CD4-positive, alpha-beta T cell treated with Interleukin-4 for 4 hours (primary cell): ENCODE measurements at places on chromosomes 12 and 14.

DNA sequence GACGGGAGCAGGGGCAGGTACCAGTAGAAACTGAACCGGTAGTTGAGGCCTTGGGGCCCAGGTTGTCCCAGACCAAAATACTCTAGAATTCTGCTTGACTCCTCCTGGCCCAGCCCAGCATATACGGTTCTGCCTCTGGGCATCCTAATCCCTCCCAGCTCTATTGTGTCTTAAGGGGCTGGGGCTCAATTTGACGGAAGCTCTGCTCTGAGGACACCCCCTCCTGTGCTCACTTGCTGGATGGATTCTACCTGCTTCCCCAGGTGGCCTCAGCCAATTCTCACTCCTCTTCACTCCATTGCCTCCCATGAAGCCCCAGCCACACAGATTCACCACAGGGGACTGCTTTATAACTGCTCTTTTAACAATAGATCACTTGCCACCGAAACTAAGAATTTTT lies 219.5 kb upstream of the FKBP4 start:
- no peak for DNase-seq

DNA sequence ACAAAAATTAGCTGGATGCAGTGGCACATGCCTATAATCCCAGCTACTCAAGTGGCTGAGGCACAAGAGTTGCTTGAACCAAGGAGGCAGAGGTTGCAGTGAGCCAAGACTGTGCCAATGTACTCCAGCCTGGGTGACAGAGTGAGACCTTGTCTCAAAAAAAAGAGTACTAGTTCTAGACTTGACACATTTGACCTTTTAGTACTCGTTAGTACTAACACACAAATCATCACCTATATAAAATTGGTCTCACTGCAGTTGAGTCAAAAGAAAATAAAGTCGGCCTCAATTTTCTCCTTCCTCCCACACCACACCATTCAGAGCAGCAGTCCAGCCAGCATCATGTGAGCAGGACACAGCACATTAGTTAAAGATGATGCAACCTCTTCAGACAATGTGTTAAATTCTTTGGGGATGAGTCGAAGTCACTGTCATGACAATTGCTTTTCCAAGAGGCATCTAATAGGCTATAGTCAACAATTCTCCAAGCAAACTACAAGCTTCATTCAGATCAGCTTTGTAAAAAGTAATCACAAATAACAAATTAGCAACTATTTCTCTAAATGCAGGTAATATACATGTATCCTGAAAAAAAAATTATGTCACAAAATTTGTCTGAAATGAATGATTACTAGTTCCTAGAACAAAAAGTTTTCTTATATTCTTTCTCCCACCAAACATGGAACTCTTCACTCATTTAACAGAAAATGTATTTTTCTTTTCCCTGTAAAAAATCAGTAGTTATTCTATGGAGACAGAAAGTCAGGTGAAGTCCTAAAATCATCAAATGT lies 55.6 kb downstream of the CLIP1 start:
- no peak for DNase-seq

DNA sequence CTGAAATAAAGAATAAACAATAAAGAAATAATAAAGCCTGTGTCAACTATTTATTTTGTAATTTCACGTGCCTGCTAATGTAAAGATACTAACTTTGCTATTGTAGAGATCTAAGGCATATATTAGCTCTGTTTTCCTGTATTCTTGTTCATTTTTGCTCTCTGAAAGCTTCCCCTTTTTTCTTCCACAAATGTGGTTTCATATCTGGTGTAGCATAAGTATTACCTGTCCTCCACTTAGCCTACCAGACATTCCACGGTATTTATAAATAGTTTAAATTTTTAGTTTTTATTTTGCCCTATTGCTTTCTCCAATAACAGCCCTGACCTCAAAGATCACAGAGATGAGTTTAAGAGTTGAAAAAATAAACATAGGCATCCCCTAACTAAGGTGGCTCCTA lies 92.6 kb upstream of the ATP2B1 start:
- DNase-seq = no peak

- no peak for DNase-seq
Observed at GRCh38 chr12:50401500-50402081, 906 bp downstream of the LARP4 start.

GRCh38 chr14:59091404-59091803 lies 97.1 kb upstream of the DAAM1 start:
- DNase-seq = no peak

DNA sequence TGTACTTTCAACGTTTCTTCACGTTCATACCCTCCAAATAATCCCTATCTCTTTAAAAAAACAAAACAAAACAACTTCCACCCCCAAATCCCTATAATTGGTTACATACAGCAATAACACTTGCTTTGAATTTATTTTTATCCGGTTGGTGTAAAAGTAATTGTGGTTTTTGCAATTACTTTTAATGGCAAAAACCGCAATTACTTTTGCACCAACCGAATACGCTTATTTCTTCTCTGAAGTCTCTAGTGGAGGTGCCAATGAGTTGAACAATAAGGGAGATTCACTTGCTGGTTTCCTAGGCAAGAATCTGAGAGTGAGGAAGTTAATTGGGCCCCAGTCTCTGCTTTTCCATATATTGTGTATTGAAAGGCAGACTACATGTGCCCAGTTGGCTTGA lies 133.3 kb downstream of the DACT1 start:
- DNase-seq = no peak

DNA sequence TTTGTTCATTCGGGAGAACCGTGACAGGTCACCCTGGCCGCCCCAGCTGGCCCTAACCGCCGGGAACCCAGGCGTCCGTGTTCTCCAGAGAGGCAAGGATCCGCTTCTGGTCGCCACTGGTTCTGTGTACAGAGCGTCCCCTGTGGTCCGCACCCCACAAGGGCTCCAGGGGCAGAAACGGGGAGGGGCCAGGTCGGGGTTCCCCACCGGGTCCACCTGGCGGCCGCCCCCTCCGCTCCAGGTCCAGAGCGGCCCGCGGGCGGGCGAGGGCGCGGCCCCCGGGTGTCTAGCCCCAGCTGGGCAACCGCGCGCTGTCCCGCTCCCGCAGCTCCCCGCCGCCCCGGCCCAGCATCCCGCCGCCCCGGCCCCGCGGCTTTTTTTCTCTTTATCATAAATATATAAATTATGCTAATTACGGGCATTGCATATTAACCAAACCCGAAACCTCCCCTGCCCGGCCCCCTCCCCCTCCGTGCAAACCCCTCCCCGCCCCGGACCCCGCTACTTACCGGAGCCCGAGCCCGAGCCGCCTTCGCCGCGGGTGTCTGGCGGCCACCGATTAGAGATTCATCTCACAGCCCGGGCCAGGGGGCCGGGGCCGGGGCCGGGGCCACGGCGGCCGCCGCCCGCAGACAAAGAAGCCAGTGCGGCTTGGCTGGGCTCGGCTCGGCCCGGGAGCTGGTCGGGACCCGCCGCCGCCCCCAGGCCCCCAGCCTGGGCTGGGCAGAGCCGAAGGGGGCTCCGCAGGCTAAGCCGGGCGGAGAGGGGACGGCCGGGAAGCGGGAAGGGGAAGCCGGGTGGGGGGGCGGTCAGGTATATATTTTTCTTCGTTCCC lies 512 bp downstream of the POU6F1 start:
- DNase-seq = peak; percentile 47

GRCh38 chr12:62724947-62725451 lies 210.0 kb downstream of the PPM1H start:
- no peak for DNase-seq

DNA sequence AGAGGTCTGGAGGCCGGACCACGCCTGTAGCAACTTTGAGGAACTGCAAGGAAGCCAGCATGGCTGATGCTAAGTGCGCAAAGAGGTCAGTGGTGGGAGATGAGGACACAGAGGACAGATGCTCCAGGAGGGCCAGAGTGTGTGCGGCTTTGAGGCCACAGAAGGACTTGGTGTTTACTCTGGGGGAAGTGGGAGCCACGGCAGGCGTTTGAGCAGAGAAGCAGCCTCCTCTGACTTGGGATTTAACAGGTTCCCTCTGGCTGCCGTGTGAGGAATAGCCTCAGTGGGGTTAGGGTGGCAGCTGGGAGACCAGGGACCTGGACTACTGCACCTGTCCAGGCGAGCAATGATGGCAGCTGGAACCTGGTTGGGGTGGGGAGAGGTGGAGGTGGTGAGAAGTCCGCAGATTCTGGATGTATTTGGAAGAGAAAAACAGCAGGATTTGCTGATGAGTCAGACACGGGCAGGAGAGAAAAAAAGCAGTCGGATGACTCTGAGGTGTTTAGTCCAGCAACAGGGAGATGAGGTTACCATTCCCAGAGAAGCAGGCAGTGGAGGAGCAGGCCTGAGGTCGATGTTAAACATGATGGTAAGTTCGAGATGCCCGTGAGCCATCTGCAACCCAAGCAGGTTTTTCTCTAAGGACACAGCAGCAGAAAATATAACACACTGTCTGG lies 143.5 kb downstream of the SCARB1 start:
- DNase-seq = no peak

DNA sequence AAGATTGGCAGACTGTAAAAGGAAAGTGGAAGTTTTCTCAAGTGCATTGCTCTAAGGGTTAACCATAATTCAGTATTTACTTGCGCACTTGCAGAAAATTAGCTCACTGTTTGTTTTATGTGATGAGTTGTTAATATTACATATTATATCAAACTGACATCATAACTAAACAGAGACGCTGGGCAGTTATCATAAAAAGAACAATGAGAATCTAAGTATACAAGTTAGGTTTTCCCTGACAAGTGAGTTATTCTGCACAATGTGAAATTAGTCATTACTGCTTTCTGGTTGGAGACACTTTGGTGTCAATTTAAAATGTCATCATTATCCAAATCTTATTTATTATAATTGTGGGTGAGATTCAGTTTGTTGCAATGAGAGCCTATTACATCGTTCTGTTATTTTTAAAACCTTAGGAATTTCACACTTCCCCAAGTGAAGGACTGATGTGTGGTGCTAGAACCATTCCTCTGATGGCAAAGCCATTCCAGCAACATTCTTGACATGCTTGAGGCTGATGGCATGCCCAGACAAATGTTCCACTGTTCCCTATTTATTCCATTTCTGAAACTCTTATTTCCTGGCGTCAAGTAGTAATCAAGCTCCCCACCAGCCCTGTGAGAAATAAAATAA lies 90.1 kb upstream of the FLRT2 start:
- no peak for DNase-seq
